Activated CD4-positive, CD25-positive, alpha-beta regulatory T cell treated with anti-CD3 and anti-CD28 coated beads, Interleukin-2, amount 50 U/mL, for 16 hours (primary cell): ENCODE measurements at places on chromosomes 16 and 17.

DNA sequence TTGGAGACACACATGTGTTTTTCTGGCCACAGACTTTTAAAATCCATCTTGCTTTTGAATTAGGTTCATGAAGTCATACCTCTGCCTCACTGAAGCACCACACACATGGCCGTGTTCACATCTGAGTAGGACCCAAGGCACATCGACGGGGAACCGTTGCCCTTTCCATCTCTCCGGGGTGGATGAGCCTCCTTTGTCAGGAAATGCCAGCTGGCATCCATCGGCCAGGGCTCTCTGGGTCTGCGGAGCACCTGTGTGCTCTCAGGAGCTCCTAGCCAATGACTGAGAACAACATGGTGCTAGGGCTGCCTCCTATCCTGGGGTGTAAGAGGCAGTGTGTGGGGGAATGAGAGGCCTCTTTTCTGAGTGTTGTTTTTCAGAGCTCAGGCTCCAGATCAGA, 24.5 kb upstream of the NKD1 start:
- no peak for DNase-seq

- DNase-seq, result no peak
Measured at GRCh38 chr17:32015245-32016013, 8.2 kb downstream of the LRRC37B start.

DNA sequence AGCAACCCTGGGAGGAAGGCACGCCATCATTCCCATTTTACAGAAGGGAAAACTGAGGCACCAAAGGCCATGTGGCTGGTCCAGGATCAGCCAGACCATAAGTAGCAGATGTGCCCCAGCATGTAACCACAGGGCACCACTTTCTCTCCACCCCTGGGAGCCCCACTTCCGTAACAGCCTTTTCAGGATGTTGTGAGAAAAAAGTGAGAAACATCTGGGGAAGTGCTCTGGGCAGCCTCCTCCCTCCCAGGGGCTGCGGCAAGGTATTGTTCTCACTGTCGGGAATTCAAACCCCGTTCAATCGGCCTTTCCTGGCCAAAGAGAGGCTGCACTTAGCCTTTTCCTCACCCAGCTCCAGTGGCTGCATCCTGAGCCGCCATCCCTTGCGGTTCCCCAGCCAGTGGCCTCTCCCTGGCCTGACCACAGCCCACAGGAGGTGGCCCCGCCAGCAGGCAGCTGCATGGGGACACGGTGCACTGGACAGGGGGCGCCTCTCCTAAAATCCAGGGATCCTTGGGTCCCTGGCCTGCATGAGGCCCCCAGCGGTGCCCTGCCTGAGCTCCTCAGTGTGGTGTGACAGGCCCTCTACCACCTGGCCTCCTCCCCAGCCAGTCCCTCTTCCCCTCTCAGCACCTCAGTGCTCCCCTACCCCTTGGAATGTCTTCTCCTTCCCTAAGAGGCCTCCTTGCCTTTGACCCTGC, 5.7 kb upstream of the CDH5 start:
- DNase-seq, result no peak

DNA sequence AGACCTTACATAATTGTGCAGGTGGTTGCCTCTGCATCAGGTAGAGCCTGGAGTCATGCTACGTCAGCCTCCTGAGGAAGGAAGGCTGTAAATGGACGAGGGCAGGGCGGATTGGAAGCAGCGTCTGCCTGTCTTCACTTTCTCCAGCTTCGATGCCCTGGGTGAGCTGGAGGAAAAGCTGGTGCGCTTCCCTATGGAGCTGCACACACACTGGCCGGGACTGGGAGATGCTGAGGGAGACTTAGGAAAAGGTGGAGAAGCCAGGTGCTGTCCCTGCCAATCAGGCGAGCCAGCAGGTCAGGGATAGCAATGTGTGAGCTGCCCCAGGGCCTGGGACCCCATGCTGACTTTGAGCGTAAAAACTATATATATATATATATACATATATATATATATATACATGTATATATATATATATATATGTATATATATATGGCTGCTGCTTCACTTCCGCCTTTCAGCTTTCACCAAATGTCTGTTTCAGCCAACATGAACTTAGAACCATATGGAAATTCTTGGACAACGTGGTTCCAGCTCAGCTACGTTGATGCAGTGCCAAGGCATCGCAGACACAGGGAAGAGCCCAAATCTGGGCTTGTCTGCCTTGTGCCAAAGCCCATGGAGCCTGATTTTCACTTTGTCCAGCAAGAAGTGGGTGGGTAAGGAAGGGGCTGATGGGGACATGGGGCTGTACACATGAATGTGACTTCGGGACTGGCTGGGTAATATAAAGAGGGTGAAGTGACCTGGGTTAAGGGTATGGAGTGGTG, 71.5 kb upstream of the NKD1 start:
- DNase-seq, result no peak

GRCh38 chr17:78138204-78139060, 7.8 kb upstream of the C17orf99 start:
- no peak for DNase-seq

- no peak for DNase-seq
Measured at GRCh38 chr17:44197980-44198720, 1.5 kb downstream of the ATXN7L3 start.

GRCh38 chr17:64777415-64778239, 115.5 kb upstream of the SMURF2 start:
- DNase-seq, result no peak

GRCh38 chr17:3974138-3974687, 10.0 kb upstream of the ATP2A3 start:
- no peak for DNase-seq
